ENCODE measurements at places on chromosomes 2 and 18. TPM values are rescaled to one million over a fixed set of nuclear protein-coding genes. Genes with fewer than 3 reads are reported as not detected.

The GDF7 gene
- polyA plus RNA-seq = 0.76 TPM

The FAM110C gene
- 1.7 TPM for polyA plus RNA-seq

The SLC23A3 gene
- 0.88 TPM for polyA plus RNA-seq

The SANBR gene
- not detected for polyA plus RNA-seq

The IL37 gene
- not detected for polyA plus RNA-seq

The LRRTM4 gene
- 0.44 TPM for polyA plus RNA-seq

The CNGA3 gene
- 0.29 TPM for polyA plus RNA-seq

The SLC4A3 gene
- polyA plus RNA-seq = 7.0 TPM

The CCDC85A gene
- polyA plus RNA-seq = 3.8 TPM

The CDCA7 gene
- polyA plus RNA-seq = 27.1 TPM

The CPO gene
- not detected for polyA plus RNA-seq

- DNase-seq = no peak
Measured at GRCh38 chr2:21552981-21553380, 429.2 kb downstream of the TDRD15 start.

- no peak for DNase-seq
Measured at GRCh38 chr2:133599211-133599803, 31.0 kb upstream of the NCKAP5 start.

- no peak for DNase-seq
Measured at GRCh38 chr2:106858810-106859209, 27.2 kb downstream of the ST6GAL2 start.

DNA sequence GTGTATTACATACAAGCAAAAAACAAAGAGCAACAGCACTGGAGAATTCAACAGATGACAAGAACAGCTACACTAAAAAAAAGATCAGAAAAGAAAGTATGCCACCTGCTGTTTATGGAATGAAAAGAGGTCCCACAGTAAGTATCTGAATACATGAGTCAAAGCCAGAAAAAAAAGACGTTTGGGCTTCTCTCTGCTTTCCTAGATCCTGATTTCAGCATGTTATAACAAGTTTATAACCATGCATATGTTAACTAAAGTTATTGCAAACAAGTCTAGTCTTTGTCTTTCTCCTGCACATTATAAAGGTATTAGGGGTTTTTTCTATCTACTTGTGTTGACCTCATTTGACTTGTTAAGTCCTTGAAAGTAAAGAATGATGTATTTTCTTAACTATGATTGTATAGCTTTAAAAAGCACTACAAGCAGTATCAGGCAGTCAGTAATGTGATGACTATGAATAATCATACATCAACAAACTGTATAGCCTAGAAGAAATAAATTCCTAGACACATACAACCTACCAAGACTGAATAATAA lies 108.5 kb upstream of the COL5A2 start:
- peak; percentile 79 for DNase-seq

DNA sequence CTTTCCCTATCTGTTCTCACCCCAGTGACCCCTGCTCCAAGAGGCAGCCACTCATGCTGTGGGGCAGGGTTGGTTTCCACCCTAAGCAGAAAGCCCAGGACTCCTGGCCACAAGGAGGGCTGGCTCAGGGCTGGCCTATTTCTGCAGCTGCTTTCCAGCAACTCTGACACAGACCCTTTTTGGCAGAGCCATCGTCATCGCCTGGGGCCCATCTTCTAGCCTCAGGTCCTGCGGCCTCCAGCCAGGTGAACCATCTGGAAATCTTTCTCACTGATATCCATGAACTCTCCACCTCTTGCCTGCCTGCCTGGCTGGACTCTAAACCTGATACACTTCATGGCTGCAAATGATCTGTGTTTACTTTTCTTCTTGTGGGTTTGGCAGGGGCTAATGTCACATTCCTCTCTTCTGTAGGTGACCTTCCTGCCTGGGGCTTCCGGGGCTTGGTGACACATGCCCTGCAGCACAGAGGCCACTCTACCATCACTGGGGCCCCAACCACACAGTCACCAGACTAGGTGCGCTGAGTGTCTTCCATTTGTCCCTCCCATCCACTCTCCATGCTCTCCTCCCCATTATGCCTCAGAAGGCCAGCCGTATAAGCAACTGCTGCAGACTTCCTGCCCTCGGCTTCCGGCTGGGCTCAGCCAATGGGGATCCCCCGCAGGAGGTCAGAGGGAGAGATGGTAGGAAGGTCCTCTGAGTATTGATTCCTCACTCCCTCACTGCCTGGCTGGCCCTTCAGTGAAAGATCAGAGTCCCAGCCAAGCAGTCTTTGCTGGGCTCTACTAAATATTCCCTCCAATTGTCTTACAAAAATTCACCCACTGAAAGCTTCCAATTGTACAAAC lies 9.7 kb upstream of the COPS8 start:
- DNase-seq = no peak

DNA sequence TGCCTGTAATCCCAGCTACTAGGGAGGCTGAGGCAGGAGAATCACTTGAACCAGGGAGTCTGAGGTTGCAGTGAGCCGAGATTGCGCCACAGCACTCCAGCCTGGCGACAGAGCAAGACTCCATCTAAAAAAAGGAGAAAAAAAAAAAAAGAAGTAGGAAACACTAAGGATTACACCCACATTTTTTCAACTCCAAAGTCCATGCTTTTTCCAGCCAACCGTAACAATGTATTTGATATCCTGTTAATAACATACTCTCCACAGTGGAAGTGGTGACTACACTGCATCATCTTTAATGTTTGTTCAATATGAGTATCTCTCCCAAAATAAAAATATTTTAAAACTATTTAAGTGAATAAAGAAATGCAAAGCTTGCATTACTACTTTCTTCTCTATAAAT lies 481.6 kb upstream of the ACVR2A start:
- no peak for DNase-seq

GRCh38 chr2:50773211-50773932 lies 258.6 kb downstream of the NRXN1 start:
- no peak for DNase-seq

DNA sequence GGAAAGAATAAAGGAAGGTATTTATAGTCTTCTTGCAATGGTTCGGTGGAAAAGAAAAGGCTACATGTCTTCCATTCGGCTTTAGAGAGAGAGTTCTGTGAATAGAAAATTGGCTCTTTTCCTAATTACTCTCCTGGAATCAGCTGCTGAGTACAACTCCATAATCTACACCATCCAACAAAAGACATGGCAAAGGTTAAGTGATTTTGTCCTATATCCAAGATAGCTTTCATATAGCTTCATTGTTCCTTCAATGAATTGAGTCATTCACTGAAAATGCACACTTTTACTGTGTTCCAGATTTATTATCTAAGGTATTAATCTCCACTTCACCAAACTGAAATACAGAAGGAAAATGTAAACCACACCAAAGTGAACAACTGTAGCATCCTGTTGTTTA lies 514.5 kb downstream of the LRRTM4 start:
- DNase-seq = no peak

DNA sequence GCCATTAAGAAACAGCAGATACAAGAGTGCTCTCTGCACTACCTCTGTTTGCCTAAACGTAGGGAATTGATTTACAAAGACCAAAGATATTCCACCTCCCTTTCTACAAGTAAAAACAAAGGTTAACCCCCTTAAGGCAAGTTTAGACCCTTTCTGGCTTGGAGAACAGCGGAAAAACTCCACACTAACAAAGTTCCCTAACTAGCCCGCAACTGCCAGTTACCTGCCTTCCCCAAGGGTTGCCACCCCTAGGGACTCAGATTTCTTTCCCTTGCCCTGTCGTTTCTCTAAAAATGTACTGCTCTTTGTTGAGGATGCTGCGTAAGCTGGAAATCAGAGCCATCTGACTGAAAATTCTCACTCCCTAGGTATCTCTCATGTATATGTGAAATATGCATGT lies 627.5 kb upstream of the SOX11 start:
- no peak for DNase-seq

- DNase-seq = no peak
Measured at GRCh38 chr2:103860016-103860415, 993.9 kb upstream of the POU3F3 start.

- DNase-seq = no peak
Measured at GRCh38 chr2:213934560-213934959, 476.3 kb upstream of the VWC2L start.

DNA sequence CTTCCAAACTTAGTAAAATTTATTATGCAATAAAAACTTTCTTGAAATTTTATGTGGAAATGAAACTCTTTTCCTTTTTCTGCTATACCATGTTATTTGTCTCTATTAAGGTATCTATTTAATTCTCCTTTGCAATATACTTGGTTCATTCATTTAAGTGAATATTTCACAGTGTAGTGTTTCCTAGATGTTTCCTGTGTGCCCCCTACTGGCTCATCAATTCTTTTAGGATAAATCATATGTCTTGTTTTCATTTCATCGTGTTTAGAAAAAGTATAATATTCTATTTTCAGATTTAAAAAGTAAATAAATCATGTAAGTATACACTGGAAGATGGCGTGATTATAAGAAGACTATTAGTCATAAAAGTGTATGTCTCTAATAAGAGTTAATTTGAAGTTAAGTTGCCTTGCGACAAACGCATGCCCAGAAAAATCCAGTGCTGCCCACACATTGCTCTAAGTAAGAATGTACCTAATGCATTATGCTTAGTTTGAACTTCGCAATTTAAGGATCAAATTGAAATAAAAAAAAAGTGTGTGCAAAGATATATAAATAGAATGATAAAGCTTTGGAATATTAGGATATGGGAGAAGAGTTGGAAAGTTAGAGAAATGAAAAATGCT lies 525.4 kb downstream of the KCNJ3 start:
- DNase-seq = peak; percentile 6

DNA sequence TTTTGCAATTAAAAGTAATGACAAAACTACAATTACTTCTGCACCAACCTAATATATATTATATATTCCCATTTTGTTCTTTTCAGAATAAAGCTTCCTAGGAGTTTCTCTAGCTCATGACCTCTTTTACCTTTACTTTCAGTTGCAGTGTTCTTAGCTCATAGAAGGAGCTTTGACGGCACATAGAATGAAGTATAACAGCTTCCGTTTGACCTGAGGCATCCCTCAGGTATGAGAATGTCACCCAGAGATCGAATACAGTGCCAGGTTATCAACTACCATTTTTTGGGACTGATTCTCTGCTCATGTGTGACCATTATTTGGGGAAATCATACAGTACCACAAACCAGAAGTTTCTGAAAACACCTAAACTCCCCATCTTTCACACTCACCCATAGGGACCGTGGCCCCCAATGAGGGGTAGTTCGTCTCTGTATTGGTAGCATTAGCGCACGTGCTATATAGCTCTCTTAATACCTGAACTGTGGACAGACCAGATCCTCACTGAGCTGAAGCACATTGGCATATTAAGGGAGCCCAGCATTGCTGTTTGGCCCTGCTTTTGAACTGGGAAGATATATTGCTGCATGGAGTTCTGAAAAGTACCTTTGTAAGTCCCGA lies 123.0 kb downstream of the SPTBN1 start:
- DNase-seq = no peak

GRCh38 chr2:110642360-110642759 lies 35.5 kb downstream of the BUB1 start:
- DNase-seq = no peak

DNA sequence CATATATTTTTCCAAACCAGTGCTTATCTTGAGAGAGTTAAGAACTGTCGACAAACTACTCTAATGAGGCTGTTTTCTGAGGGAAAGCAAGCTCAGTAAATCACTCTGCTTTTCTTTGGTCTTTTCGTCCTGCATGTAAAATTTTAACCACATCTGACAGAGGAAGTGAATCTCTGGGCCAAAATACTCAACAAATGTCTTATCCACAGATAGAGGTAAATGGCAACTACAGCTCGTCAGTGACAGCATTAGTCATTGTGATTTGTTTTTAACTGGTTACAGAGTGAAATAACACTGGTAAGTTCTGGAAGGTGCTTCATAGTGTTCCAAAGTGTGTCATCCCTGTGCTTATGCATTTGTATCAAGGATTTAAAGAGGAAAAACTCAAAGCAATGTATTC lies 82.6 kb upstream of the SLC8A1 start:
- DNase-seq = no peak

- DNase-seq = no peak
Measured at GRCh38 chr2:159076241-159076640, 107.8 kb downstream of the TANC1 start.

DNA sequence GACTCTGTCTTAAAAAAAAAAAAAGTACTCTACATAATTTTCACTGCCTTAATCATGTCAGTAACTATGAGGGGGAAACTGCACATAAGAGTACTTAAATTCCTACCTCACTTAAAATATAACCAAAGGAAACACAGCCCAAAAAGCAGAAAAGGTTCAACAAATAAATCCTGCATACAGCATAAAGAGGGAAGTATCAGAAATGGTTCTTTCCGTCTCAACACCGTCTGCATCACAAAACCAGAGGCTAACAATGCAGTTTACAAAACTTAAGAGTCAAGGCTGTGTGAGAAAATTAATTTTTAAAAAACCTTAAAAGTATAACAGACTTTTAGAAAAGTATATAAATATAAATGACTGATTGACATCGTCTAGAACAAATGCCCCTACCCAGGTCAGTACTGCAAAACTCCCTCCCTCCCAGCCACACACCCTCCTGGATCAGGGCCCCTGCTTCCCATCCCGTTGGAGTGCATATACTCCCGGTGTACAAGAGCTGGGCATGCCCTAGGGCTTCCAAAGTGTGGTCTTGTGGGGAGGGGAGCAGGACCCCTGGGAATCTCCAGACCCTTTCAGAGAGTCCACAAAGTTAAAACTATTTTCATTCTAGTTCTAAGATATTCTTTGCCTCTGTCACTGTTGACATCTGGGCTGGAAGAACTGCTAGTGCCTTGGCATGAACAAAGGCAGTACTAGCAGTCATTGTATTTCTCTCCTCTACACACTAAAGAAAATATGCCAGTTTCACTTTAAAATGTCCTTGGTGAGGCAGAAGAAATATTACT lies 67.0 kb upstream of the SERTAD2 start:
- no peak for DNase-seq

- peak; percentile 78 for DNase-seq
Measured at GRCh38 chr2:20450201-20450999, 3.5 kb downstream of the RHOB start.

GRCh38 chr2:170717991-170718589 lies 3.0 kb downstream of the SP5 start:
- no peak for DNase-seq

GRCh38 chr2:241857041-241857541 lies 1.6 kb downstream of the PDCD1 start:
- no peak for DNase-seq

- DNase-seq = no peak
Measured at GRCh38 chr2:145724311-145724898, 1204.5 kb upstream of the ZEB2 start.

- no peak for DNase-seq
Measured at GRCh38 chr18:63005306-63005705, 290.0 kb downstream of the PHLPP1 start.

GRCh38 chr2:142944721-142945120 lies 67.3 kb downstream of the KYNU start:
- DNase-seq = no peak

DNA sequence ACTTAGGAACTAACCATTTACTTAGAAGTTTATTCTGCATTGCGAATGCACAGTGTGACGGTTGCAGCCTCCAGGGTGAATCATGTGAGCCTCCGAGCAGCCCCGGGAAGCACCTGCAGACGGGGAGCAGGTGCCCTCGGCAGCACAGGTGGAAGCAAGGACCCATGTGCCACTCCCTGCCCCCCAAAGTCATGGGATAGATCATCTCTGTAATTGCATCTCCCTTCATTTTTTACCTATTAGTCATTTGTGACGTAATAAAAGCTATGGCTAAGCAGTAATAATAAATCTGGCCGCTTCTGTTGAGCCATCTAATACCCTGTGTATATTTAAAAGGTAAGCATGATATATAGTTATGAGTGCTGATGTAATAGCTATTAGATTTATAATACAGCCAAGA lies 97.2 kb downstream of the PTGR3 start:
- DNase-seq = no peak
